Stimulated activated CD4-positive, alpha-beta T cell treated with anti-CD3 and anti-CD28 coated beads, Interleukin-1b, Interleukin-23, amount 100 ng/mL, for 48 hours (primary cell): ENCODE measurements at places on chromosomes 2 and 18.

GRCh38 chr2:63050334-63051041, at the start of gene OTX1:
Gene OTX1, plus strand, starts transcription at chr2:63050830. Its CDS starts 2,161 bp downstream, at chr2:63052991.
- DNase-seq = peak; percentile 65

DNA sequence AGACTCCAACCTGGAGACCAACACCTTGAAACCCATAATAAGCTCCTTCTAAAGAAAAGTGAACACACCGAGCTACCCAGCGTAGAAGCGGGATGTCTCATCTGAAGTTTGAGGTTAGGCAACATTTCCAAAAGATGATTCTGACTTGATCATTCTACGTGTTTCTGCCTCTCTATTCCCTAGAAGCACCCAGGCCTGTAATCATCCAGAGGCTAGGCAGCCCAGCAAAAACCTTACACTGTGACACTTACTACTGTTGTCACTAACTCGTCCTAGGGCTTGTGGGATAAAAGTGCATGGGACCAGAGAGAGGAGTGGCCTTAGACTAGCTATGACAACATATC, 1.4 kb downstream of the ZBTB14 start:
- DNase-seq = peak; percentile 35

GRCh38 chr2:37343537-37344434, 644 bp upstream of the QPCT start:
- DNase-seq = no peak

DNA sequence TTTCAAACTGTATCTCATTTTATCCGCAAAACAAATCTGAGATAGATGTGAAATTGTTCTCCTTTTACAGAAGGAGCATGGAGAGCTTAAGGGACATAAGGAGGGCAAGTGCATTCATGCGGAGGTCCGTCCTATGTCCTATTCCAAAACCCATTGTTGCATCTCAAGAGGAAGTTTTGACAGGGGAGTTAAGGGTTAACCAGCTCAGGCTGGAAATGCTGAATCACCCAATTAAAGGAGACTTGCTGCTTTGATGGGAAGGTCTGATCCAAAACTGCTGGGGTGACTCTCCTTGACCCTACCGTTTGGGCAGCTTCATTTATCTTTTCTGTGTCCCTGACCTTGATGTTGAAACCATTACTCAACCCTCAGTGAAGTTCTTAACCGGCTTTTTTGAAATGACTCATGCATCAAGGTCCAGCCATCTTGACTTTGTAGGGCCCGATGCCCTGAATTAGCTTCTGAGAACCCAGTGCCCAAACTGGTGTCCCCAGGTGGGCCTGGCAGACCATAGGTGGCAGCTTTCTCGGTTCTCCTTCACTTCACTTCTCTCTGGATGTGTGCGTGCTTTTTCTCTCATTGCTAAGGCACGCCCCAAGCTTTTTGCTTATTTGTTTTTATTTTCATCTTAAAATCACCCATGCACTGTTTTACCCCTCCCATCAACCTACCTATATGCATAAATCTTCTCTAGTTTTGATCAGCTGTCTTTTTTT, 15.9 kb upstream of the TXNDC2 start:
- DNase-seq = no peak

DNA sequence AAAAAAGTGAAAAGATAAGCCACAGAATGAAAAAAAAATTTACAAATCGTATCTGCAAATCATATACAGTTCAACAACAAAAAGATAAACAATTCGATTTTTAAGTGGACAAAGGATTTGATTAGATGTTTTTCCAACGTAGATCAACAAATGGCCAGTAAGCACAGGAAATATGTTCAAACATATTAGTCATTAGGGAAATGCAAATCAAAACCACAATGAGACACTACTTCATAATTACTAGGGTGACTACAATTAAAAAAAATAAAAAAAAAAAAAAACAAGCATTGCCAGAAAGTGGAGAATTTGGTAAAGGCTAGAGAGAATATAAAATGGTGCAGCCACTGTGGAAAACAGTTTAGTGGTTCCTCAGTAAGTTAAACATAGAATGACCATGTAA, 38.3 kb upstream of the RNU4ATAC start:
- no peak for DNase-seq

GRCh38 chr2:167914969-167915368, 332.4 kb downstream of the STK39 start:
- no peak for DNase-seq

GRCh38 chr2:27805180-27805579, 33.7 kb downstream of the MRPL33 start:
- DNase-seq = no peak

DNA sequence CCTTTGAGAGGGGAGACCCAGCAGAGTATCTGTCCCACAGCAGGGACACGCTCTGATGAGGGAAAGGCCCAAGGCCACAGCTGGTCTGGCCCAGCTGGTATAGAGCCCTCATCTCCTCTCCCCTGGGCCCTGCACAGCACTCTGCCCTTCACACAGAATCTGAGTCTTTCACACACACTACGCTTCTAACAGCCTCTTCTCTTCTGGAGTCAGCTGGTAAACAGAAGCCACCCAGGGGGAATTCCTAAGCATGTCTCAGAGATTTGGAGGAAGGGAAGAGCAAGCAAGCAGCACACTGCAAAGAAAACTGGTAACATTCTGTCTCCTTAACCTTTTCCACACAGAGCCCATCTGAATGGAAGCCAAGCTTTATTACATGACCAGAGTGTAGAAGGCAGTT, 121.1 kb upstream of the ACAA2 start:
- no peak for DNase-seq

DNA sequence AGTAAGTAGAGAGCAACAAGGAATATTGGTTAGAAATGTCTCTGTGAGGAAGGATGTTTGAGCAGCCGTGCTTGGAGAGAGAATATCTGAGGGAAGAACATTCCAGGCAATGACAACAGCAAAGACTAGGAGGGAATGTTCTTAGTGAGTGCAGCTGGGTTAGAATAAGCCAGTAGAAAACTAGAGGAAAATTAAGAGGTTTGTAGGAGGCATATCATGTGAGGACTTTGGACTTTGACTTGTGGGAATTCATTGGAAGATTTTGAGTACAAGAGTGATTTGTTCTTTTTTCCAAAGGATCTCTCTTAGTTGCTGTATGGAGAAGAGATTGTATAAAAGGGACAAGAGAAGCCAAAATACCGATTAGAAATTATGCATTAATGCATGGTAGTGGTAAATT, 47.2 kb downstream of the PPM1B start:
- DNase-seq = no peak

DNA sequence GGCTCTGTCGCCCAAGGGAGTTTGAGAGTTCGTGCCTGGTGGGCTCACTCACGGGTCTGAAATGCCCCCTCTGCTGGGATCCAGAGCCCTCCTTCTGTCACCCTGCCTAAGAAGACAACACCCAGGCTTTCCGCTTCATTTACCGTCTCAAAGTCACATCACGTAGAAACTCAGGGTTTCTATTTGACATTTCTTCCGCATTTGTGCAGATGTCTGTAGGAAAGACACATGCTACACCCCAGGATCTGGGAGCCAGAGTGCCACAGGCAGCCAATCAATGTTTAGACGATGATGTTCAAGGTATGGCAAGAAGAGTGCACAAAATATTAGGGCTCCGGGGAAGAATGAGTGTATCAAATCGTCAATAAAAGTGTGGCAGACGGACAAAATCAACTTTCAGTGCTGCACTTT, 24.4 kb upstream of the ACKR3 start:
- no peak for DNase-seq

DNA sequence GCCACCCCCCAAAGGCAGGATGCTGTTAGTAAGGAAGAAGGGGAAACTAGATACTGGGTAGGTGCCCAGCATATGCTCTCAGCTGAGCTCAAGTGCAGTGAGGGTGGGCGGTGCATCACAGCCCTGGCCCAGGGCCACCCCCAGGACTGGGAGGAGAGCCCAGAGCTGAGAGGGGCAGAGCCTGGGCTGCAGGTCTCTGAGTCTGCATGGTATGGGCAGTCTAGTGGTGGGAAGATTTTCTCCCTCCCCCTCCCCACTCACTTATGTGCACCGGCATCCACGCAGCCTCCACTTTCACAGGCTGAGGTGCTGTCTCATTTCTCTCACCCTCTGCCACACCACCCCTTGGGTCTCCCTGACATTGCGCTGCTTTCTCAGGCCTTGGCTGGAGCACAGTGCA, 48.5 kb upstream of the CAB39 start:
- no peak for DNase-seq

GRCh38 chr2:27636766-27637165, 7.9 kb downstream of the GPN1 start:
- DNase-seq = no peak

- no peak for DNase-seq
These were observed 206.4 kb downstream of the NOL4 start for GRCh38 chr18:34018336-34018735.

GRCh38 chr2:184049566-184049965, 548.8 kb upstream of the ZNF804A start:
- no peak for DNase-seq

- no peak for DNase-seq
These were observed 21.0 kb upstream of the PAX3 start for GRCh38 chr2:222319586-222320435.

- no peak for DNase-seq
These were observed 2.4 kb downstream of the TEKT4 start for GRCh38 chr2:94873362-94874276.

DNA sequence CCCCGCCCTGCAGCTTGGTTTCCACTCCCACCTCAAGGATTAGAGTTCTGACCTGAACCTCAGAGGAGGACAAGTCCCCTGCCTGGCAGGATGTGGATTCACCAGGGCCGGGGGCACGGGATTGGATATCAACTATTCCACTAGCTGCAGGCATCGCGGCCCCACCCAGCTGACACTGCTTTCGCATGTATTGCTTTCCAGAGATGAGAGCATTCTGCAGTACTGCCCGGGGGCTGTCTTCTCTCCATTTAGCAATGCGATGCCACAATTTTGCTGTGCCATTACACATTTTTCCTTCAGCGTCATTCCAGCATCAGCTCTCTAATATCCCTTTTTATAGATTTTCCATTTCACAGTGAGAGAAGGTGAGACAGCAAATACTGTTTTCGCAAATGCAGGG, 42.0 kb downstream of the CTIF start:
- DNase-seq = no peak

- no peak for DNase-seq
These were observed 63.6 kb upstream of the LTBP1 start for GRCh38 chr2:32882816-32883810.

GRCh38 chr2:192513575-192513974, 318.8 kb upstream of the TMEFF2 start:
- DNase-seq = no peak

DNA sequence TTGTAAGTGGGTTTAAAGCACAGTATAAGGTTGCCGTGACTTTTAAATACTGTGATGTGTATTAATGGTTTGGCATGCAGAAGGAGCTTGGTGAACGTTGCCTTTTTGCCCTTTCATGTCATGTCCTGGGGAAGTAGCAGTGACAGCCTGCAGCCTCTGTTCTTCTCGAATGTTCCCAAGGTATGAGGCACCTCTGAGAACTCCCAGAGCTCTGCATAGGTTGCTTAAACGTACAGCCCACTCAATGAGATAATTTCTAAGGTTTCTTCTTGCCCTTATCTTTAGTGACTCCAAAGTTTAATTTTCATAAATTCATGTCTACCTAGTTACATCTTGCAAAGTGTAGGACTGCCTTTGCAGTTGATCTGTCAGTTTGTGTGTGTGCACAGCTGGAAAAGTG, 36.7 kb downstream of the PARD3B start:
- DNase-seq = no peak

DNA sequence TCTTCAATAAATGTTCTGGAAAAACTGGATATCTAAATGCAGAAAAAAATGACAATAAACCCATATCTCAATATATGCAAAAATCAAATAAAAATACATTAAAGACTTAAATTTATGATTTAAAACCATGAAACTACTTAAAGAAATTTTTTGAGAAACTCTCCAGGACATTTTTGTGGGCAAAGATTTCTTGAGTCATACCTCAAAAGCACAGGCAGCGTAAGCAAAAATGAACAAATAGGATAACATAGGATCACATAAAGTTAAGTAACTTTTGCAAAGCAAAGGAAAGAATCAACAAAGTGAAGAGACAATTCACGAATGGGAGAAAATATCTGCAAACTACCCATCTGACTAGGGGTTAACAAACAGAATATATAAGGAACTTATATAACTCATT, 1545.5 kb downstream of the SUCLG1 start:
- no peak for DNase-seq

- DNase-seq = no peak
These were observed 509.2 kb upstream of the SPHKAP start for GRCh38 chr2:228690681-228691080.

DNA sequence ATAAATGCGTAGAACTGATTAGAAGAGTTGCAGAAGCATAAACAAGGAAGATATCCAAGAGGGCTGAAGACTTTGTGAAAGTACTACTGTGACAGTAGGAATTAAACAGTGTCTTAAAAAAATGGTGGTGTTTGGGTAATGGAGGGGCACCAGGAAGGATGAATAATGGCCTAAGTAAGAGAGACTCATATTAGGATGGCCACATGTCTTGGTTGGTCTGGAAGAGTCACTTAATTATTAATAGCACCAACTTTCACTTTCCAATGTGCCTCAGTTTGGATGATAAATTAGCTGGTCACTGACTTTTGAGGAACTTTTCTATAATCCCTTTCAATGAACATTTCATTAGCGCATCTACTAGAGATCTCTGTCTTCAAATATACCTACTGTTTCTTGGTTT, 372.2 kb downstream of the NYAP2 start:
- no peak for DNase-seq

DNA sequence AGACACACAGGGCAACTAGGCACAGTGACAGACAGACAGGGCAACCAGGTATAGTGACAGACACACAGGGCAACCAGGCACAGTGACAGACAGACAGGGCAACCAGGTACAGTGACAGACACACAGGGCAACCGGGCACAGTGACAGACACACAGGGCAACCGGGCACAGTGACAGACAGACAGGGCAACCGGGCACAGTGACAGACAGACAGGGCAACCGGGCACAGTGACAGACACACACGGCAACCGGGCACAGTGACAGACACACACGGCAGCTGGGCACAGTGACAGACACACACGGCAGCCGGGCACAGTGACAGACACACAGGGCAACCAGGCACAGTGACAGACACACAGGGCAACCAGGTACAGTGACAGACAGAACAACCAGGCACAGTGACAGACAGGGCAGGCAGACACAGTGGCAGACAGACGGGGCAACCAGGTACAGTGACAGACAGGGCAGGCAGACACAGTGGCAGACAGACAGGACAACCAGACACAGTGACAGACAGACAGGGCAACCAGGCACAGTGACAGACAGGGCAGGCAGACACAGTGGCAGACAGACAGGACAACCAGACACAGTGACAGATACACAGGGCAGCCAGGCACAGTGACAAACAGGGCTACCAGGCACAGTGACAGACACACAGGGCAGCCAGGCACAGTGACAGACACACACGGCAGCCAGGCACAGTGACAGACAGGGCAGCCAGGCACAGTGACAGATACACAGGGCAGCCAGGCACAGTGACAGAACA, 64.7 kb upstream of the RAB6C start:
- DNase-seq = no peak

DNA sequence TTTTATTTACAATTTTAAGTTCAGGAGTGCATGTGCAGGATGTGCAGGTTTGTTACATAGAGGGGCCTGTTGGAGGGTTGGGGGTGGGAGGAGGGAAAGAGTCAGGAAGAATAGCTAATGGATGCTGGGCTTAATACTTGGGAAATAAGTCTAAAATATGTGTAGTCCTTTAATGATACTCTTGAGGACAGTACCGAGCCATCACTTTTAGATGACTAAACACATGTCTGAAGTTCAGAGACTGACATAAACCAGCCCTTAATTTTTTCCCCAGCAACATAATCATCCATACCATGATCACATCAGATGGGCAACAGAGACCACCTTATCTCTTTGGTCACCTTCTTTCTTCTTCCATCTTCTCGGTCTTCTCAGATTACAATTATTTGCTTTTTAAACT, 189.1 kb upstream of the COL3A1 start:
- no peak for DNase-seq

GRCh38 chr2:238202326-238203093, 985 bp downstream of the ILKAP start:
- no peak for DNase-seq
